Sigmoid colon (tissue), 7 donors: ENCODE measurements at places on chromosomes 16 and 17. TPM values are rescaled to one million over a fixed set of nuclear protein-coding genes. Genes with fewer than 3 reads are reported as not detected.

Gene KIFC3
- 31.2 TPM for total RNA-seq

Gene MYL11
- not detected for total RNA-seq

Gene CLEC18B
- total RNA-seq: 0.49 TPM

Gene CES3
- total RNA-seq: 2.5 TPM

Gene CACNA1H
- 37.0 TPM for total RNA-seq

Gene CBFA2T3
- 4.3 TPM for total RNA-seq

Gene CYLD
- 34.6 TPM for total RNA-seq

Gene PABPN1L
- not detected for total RNA-seq

Gene PAFAH1B1
- 97.6 TPM for total RNA-seq

Gene ABCC12
- not detected for total RNA-seq

Gene CETP
- total RNA-seq: not detected

Gene PLD2
- total RNA-seq: 12.5 TPM

Gene HOXB3
- 30.0 TPM for total RNA-seq

Gene FOXF1
- 74.2 TPM for total RNA-seq

Gene RAP1GAP2
- 14.7 TPM for total RNA-seq

Gene ARRB2
- 22.1 TPM for total RNA-seq

Gene ARSG
- 2.2 TPM for total RNA-seq
